Fibroblast of skin of back (primary cell): ENCODE measurements at places on chromosomes 2 and 18.

GRCh38 chr2:8049851-8050571 is 631.8 kb upstream of the ID2 start:
- DNase-seq = no peak

DNA sequence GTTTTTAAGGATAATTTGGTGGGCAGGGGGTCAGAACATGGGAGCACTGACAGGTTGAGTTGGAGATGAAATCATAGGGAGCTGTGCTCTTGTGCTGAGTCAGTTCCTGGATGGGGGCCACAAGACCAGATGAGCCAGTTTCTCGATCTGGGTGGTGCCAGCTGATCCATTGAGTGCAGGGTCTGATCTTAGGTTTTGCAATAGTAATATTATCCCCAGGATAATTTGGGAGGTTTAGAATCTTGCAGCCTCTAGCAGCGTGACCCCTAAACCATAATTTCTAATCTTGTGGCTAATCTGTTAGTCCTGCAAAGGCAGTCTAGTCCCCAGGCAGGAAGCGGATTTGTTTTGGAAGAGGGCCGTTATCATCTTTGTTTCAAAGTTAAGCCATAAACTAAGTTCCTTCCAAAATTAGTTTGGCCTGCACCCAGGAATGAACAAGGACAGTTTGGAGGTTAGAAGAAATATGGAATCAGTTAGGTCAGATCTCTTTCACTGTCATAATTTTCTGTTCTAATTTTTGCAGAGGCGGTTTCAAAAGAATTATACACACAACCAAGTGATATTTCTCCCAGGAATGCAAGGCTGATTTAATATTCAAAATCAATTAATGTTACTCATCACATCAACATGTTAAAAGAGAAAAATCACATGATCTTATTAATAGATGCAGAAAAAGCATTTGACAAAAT is 23.0 kb downstream of the DBI start:
- peak; percentile 18 for DNase-seq

GRCh38 chr2:51960841-51961335 is 929.0 kb upstream of the NRXN1 start:
- DNase-seq = peak; percentile 75

- DNase-seq = no peak
Measured at GRCh38 chr2:69634196-69634821, 9.2 kb downstream of the AAK1 start.

- peak; percentile 92 for DNase-seq
Measured at GRCh38 chr2:189086710-189087109, 92.9 kb downstream of the COL5A2 start.

DNA sequence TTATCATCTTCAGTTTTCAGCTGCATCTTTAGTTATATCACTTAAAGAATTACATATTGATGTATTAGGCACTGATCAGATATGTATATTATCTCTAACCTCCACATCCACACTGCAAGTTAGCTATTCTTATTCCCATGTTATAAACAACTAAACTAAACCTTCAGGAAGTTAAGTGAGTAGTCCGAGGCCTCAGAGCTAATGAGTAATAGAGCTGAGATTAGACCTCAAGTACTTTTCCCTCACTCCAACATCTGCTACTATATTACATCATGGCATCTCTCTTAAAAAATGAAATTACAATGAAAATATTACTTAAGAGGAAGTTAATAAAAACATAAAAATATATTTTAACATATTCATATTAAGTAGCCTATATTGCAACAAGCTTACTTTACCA is 183.6 kb upstream of the MAP2 start:
- DNase-seq = no peak

- no peak for DNase-seq
Measured at GRCh38 chr2:65395621-65396347, 36.6 kb downstream of the SPRED2 start.

DNA sequence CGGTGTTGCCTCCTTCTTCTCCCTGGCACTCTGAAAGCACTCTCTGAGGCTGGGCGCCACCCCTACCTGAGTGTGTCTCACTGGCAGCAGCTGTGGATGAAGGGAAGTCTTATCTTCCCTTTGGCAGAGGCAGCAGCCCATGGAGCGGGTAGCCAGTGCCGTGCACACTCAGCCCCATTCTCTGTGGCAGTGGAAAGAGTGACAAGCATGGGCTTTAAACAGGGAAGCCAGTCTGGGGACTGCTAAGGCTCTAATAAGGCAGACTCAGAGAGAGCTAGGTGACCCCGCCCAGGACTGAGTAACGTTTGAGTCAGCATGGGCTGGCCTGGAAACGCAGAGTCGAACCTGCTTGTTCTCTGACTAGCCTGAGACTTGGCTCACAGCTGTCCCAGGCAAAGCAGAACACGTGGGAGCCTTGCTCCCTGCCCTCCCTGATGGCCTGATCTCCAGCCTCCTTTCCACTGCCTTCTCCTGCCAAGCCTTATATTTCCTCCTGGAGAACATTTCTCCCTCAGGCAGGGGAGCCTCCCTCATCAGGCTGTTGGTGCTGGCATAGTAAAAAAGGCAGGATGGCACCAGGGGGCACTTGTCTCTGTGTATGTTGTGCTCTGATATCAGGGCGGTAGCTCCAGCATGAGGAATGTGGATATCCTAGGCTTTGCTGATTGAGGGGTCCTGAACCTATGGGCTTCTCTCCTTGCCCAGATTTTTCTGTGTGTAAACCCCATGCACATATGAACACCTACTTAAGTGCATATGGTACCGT is 93.9 kb upstream of the LGALSL start:
- peak; percentile 96 for DNase-seq

- no peak for DNase-seq
Measured at GRCh38 chr2:70806013-70806412, 14.4 kb downstream of the CLEC4F start.

DNA sequence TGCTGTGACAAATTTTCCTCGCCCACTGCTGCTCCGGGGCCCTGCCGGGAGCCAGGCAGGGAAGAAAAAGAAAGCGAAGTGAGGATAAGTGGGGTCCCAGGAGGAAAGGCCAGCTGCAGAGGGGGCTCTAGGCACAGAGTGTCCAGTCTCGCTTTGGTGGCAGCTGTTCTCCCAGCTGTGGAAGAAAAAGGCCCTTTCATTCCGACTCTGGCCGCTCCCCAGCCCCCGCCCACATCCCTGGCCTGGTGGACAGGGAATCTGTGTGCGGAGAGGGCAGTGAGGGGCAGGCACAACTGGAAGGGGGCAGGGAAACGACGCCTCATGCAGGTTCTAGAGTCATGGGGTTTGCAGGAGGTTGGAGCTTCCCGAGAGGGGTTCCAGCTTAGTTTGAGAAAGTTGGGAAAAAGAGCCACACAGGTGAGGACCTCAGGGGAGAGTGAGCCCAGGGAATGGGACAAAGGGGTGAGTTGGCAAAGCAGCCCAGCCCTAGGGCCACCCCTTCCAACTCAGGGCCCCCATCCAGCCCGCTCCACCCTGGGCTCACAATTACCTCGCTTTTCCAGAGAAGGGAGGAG is 1.8 kb downstream of the RTKN start:
- DNase-seq = peak; percentile 49

DNA sequence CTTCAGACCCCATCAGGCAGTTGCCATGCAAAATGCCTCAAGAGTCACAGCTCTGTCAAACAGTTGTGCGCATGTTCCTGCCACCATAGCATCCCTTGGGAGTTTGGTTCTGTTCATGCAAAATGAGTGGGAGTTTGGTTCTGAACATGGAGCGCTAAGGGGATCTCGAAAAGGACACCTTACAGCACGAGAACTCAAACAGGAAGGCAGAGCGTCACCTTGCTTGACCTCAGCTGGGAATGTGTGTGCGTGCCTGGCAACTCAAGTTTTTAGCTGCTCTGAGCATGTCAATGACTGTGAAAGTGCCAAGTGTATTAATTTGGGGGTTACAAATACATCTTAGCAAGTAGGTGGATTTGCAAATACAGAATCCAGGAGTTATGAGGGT is 16.6 kb downstream of the MALL start:
- DNase-seq = no peak

DNA sequence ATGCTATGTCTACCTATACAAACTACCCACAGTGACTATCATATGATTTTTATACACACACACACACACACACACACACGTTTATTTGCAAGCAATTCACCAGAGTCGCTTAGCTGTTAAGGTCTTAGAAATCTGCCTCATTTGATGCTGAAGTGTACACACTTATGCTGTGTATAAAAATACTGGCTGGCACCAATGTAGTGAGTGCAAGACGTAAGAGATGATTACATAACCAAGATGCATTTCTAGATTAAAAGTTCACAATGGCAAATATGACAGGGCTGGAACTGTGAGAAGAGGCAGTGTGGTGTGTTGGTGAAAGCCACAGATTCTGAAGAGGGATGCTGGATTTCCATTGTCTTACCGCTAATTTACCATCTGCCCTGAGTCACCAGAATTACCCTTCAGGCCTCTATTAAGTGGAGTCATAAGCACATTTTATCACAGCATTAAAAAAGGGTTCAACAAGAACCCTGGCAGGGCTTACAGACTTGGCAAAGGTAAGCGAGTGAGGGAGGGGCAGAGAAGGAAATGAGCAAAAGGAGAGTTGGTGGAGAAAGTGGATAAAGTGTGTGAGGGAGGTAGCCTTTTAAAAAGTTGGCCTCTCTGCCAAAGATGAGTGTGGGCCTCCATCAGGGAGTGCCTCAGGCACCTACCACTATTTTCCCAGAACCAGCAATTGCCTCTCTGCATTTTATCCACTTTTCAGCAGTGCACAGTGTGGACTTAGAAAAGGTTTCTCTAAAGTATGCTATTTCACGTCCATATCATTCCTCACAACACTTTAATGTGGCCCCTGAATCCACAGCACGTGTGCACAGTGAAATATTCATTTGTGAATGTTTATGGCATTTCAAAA is 21.5 kb downstream of the MEIS1 start:
- no peak for DNase-seq

- no peak for DNase-seq
Measured at GRCh38 chr2:176913955-176914354, 298.6 kb upstream of the HNRNPA3 start.

DNA sequence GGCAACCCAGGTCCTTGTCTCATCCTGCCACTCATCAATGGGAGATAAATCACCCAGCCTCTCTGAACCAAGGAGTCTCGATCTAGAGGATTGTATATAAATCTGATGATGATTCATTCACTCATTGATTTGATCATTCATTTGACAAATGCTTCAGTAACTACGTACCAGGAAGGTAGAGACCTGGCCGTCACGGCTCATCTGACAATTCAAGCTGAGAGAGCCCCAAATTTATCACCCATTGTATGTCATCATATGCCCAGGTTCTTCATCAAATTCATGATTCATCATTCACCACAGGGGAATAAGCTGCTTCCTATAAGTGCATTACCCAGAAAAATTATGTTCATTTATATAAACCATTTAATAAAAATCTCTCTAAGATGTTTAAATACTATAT is 116.9 kb downstream of the FAM161A start:
- DNase-seq = no peak

DNA sequence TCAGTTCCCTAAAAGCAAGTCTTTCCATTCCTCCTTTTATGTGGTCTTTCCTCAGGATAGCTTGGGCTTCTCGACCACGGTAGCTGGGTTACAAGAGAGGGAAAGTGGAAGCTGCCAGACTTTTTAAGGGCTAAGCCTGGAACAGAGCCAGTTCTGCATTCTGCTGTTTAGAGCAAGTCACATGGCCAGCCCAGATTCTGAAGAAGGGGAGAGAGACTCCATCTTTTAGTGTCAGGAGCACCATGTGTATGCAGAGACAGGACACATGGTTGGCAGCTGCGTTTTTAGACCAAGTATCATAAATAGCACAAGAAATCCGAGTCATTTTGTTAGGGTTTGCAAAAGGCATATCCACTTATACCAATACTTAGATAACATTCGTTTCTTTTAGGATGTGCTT is 4.7 kb downstream of the HMSD start:
- no peak for DNase-seq

DNA sequence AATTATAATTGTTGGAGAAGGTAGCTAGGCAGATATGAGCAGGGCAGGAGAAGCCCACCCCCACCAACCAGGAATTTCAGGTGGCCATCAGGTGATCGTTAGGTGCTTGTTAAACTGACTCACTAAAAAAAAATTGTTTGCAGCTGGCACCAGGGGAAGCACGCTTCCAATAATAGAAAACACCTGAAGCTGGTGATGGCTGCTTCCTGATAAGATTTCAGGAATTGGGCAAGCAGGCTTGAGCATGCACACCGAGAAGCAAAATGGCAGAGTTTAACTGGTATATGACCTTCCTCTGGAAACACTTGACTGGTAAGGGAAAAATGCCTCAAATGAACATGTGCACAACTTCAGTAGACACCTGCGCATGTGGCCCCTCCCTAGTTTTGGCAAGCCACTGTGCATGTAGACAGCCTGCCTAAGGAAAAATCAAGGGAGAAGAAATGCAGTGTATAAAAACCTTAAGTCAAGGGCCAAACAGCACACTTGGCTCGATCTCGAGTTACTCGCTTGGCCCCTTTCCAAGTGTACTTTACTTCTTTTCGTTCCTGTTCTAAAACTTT is 292.8 kb downstream of the CCDC85A start:
- DNase-seq = no peak

DNA sequence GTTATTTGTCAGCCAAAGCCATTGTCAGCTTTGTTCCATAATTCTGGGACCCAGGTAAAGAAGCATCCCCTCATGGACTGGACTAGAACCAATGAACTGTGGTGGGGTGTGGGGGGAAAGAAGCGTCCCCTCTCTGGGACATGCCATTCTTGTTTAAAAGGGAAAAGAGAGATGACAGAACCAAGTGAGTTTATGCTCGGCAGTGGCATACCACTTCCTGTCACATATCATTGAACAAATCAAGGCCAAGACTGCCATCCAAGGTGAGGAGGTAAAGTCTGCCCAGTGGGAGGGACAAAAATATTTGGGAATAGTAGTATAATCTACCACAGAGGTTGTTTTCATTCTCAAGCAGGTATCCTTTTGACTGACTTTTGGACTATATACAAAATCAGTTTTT is 4.7 kb upstream of the GLS start:
- DNase-seq = no peak

DNA sequence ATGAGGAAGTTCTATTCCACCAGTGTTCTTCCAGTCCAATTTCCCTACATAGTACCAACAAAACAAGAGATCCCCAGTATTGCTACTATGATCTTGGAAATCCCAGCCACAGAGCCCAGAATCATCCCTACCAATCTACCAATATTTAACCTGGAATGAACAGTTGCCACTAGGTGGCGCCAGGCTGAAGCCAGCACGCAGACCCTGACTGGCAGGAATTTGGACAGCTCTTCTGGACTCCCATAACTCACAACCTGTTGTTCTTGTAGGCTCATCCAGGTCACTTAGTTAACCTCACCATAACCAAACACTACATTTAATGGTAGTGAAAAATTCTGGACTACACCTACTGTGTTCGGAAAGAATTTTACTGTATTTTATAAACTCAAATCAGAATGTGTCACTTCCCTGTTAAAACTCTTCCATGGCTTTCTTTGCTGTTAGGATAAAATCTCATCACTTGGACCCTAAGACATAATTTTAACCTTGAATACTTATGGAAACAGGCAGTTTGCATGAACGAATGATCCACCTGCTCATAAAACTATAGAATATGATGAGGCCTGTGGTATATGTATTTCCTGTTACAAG is 59.8 kb upstream of the SLC38A11 start:
- DNase-seq = peak; percentile 60

- no peak for DNase-seq
Measured at GRCh38 chr2:75065402-75066008, 107.1 kb downstream of the POLE4 start.

GRCh38 chr2:60523963-60524362 is 29.5 kb downstream of the BCL11A start:
- DNase-seq = no peak
